ENCODE measurements at places on chromosomes 1 and 21. TPM values are rescaled to one million over a fixed set of nuclear protein-coding genes. Genes with fewer than 3 reads are reported as not detected.

SPATC1L gene
- polyA plus RNA-seq, result 17.5 TPM

OR10J1 gene
- polyA plus RNA-seq, result 0.06 TPM

DNA sequence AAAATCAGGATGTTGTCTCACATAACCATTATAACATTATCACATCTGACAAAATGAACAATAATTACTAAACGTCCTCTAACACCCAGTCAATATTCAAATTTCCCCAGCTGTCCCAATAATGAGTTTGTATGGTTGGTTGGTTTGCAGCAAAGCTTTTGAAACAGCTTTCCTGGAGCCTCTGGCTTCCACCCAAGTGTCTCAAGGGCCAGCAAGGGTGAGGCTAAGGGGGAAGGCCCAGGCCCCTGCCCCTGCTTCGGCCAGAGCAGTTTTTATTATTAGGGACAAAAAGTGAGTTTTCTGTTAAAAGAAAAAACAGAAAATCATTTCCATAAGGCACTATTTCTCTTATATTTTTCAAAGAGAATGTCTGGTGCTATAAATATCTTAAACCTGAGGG lies 19.1 kb upstream of the AVPR1B start:
- DNase-seq, result no peak

CA6 gene
- 0.16 TPM for polyA plus RNA-seq

DNA sequence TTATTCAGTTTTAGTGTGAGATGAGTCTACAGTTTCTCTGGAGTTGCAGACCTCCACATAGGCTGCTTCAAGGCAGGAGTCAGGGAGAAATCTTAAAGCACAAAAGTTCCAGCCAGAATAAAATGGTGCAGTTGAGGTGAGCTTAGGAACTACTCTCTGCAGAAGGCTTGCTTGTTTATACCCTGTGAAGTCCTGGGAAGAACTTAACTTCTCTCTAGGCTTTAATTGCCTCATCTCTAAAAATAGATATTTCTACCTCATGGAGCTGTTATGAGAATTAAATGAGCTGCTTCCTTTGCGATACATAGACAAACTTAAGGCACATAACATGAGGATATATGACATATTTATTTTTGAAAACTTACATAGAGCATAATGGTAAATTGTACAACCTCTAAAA lies 286.2 kb downstream of the GPATCH2 start:
- DNase-seq, result no peak

DNA sequence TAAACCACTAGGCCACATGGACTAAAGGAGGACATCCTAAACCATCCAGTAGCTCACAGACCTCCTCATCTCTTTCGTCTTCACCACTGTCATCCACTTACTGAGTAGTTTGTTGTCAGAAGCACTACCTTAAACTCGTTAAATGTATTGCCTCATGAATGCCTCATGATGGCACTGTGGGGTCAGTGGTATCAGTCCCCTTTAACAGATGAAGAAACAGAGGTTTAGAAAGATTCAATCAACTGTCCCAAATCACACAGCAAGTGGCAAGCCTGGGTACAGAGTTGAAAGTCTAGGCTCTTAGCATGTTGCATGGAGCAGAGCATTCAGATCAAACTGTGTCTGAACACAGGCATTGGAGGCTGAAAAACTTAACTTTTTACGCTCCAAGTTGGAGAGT lies 183.6 kb upstream of the KIAA0040 start:
- no peak for DNase-seq

SELP gene
- 3.6 TPM for polyA plus RNA-seq

DNA sequence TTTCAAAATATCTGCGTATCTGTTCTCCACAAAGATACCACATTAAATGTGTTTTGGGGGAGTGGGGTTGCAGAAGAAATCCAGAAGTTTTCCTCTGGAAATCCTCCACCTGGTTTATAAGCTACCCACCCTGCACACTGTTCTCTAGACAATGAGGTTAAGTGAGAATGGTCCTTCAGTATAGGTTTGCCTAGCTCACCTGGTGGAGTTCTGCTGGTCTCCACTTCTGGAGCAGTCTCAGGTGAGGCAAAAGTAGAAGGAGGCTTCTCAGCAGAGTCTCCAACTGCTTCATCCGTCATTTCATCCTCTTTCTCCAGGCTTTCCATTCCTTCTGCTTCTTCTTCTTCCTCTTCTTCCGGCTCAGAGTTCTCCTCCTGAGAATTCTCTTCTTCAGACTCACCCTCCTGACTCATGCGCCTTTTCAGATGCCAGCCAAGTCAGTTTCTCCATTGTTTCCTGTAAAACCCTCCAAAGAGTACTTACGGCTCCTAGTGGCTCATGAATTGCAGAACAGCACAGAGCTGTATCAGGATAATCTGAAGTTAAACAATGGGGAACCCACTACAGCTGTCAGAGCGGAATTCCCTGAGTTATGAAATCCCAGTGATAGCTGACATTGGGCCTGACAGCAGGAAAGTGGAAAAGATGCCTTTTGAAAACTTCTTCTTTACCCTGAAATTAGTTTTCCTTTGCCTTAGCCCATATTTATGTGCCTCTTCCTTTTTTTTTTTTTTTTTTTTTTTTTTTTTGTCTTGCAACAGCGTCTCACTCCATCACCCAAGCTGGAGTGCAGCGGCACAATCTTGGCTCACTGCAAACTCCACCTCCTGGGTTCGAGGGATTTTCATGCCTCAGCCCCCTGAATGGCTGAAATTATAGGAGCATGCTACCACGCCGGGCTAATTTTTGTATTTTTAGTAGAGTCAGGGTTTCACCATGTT lies 38.5 kb downstream of the MSTO1 start:
- no peak for DNase-seq

TRIM46 gene
- 6.1 TPM for polyA plus RNA-seq

RHD gene
- polyA plus RNA-seq, result 1.9 TPM

TGFB2 gene
- polyA plus RNA-seq, result 13.7 TPM

- DNase-seq, result no peak
These were observed 21.6 kb upstream of the POFUT2 start for GRCh38 chr21:45309069-45309986.
